Fibroblast of skin of abdomen (primary cell): ENCODE measurements at places on chromosomes 5 and 9.

GRCh38 chr5:160835376-160835775 is 16.6 kb downstream of the ATP10B start:
- no peak for DNase-seq

GRCh38 chr5:1555011-1555807 is 31.4 kb upstream of the LPCAT1 start:
- peak; percentile 35 for DNase-seq

DNA sequence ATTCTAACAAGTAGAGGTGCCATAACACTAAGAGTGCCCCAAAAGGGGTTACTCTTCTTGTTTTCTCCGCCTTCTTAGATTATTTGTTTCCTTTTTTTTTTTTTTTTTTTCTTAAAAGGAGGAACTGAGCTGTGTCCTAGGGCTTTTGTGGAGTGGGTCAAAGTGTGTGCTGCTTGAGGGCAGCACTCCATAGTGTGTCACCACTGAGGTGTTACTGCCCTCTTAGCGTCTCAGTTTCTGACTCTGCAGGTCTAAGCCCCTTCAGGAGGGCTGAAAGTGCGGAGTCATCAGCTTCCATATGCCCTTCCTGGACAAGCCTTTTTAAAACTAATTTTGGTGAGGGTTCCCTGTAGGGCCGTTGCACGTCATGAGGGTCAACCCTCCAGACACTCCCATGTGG is 12.6 kb upstream of the NANS start:
- no peak for DNase-seq

GRCh38 chr5:18091142-18091541 is 456.9 kb downstream of the TAF11L14 start:
- DNase-seq, result no peak

GRCh38 chr9:126398403-126399058 is 71.9 kb downstream of the MVB12B start:
- peak; percentile 40 for DNase-seq

GRCh38 chr5:116685069-116685468 is 110.4 kb upstream of the SEMA6A start:
- DNase-seq, result no peak

- DNase-seq, result no peak
Observed at GRCh38 chr5:11619339-11620024, 284.8 kb downstream of the CTNND2 start.

- DNase-seq, result peak; percentile 34
Observed at GRCh38 chr5:59095480-59095879, 512.6 kb downstream of the RAB3C start.

DNA sequence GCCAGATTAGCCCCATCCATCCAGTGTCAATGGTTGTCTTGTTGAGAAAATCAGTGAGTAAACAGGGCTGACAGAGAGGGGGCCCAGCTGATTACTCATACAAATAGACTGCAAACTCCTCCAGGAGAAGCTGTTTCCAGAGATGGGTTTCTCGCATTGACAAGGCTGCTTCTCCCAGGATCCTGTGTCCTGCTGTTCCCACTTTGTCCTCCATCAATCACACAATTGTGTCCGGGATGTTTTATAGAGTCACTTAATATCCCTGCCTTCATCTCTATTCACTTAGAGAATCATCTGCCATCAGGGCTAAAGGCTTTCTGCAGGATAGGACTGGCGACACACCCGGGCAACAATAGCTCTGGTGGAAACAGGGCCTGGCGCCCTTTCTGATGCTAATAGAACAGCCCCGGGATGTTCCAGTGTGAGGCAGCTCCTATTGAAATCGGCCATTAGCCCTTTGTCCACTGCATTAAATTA is 71.7 kb upstream of the TBCA start:
- no peak for DNase-seq

GRCh38 chr9:124133727-124134126 is 122.2 kb downstream of the LHX2 start:
- DNase-seq, result peak; percentile 45

- peak; percentile 27 for DNase-seq
Observed at GRCh38 chr5:134845335-134845851, 375 bp upstream of the C5orf24 start.

GRCh38 chr9:71524996-71525580 is 243.2 kb downstream of the CEMIP2 start:
- DNase-seq, result no peak

- no peak for DNase-seq
Observed at GRCh38 chr5:1750469-1750868, 49.2 kb downstream of the MRPL36 start.

GRCh38 chr5:9761706-9762105 is 131.6 kb upstream of the TAS2R1 start:
- DNase-seq, result peak; percentile 32

DNA sequence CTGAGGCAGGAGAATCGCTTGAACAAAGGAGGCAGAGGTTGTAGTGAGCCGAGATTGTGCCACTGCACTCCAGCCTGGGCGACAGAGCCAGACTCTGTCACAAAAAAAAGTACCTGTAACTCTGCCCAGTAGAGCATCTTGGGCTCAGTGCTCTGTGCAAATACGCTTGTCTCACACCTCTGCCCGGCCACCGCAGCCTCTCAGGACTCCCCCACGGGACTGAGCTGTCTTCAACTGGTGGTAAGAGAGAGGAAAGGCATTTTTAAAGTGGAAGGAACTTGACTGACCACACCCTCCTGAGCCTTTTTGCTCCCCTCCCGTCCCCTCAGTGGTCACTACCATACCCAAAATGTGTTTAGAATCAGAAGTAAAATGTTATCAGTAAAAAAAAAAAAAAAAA is 174.3 kb upstream of the PIK3R1 start:
- DNase-seq, result no peak

GRCh38 chr5:80703291-80703690 is 48.5 kb upstream of the DHFR start:
- DNase-seq, result no peak

DNA sequence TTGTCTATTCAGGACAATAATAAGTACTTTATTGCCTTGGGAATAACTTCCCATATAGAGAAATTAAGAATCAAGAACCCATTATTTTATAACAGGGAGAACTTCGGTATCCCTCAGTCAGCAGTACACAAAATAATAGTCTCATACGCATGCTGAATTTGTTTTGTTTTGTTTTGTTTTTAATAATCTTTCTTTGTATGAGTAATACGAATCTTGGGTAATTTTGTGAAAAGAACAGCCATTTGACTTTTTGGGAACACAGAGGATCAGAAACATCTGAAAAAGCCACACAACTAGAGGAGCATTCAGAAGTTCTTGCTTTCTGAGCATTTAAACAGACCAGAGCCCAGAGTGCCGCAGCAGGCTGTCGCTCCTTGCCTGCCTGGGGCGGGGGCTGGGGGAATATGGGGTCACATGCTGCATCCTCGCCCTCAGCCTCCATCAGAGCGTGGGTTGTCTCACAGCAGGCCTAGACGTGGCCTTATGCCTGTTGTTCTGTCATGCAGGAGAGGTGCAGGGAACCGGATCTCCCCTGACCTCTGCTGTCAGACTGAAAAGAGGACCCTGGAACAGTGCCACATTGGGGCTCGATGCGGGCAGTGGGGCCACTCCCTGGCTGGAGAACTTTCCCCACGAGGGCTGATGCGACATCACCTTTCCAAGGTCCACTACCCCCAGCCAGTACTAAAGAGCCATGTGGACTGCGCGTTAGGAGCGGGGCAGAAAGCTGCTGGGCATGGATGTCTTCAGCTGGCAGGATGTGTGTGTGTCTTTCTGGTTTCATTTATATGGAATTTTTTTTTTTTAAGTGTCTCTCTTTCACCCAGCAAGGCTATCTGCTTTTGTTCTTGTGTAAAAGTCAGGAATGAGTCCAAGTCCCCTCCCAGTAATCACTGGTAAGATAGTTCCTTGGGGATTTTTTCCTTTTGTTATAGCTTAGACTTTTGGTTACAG is 133.4 kb upstream of the OTULINL start:
- peak; percentile 62 for DNase-seq

DNA sequence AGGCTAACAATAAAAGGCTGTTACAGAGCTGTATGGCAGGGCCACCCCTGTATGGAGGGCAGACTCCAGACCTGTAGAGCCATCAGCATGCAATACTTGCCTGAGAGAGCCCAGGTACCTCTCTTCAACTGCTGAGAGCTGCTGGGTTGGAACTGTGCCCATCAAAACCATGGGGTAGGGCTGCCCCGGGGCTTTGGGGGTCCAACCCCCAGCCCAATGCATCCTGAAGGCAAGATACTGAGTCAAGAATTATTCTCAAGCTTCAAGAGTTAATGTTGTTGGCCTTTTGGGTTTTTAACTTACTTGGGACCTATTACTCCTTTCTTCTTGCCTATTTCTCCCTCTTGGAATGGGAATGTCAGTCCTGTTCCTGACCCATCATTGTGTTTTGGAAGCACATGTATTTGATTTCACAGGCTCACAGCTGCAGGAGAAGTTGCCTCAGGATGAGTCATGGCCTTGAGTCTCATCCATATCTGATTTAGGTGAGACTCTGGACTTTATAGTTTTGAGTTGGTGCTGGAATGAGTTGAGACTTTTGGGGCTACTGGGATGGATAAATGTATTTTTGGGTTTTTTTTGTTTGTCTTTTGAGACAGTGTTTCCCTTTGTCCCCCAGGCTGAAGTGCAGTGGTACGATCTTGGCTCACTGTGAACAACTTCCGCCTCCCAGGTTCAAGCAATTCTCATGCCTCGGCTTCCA is 21.0 kb upstream of the CDK7 start:
- DNase-seq, result peak; percentile 76

DNA sequence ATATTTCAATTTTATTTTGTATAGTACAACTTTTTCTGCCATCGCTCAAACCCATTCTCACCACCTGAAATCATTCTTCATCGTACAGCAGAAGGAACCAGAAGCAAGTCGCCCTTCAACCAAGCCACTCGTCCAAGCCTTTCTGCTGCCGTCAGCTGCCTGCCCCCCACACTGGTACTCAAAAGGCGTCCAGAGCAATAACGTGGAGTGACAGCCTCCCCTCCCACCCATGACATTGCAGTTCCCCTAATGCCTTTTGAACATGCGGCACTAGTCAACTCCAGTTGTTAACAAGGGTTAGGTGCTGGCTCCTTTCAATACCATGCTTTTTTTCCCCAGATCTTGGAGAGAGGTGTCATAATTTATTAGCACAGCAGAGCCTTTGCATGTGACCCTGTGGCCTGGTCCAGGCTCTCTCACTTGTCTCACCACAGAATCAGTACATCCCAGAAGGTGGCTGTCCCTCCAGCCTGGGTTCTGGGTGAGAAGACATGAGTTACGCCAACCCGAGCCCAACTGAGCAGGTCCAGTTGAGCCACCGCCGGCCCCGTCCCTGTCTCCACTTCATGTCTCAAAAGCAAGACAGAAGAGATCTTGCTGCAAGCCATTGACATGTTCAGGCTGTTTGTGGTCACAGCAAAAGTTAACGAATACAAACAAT is 20.4 kb upstream of the MED10 start:
- DNase-seq, result no peak

GRCh38 chr5:50401336-50401735 is 39.8 kb downstream of the EMB start:
- no peak for DNase-seq

DNA sequence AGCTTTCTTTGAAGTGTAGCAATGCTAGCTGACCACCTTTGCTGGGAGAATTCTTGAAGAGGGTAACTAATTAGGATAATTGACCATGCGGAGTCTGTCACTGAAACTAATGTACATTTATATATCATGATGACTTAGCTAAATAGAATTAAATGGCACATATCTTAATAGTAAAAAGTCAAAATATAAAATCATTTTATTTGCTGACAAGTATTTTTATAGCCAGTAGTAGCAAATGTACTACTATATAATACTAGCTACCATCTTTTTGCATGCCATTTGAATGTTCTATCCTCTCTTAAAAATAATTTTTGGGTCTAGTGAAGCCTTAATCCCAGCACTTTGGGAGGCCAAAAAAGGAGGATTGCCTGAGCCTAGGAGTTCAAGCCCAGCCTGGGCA is 605.8 kb upstream of the COX7C start:
- no peak for DNase-seq

- DNase-seq, result peak; percentile 34
Observed at GRCh38 chr9:25936031-25936430, 257.8 kb upstream of the TUSC1 start.

GRCh38 chr9:126346031-126346430 is 19.4 kb downstream of the MVB12B start:
- no peak for DNase-seq

- DNase-seq, result no peak
Observed at GRCh38 chr5:179401-179800, 11.9 kb upstream of the LRRC14B start.

GRCh38 chr5:39177631-39177964 is 41.8 kb downstream of the FYB1 start:
- no peak for DNase-seq
